Stimulated activated CD8-positive, alpha-beta memory T cell treated with anti-CD3 and anti-CD28 coated beads, Interleukin-2, amount 100 ng/mL, for 48 hours (primary cell): ENCODE measurements at places on chromosomes 4 and X.

DNA sequence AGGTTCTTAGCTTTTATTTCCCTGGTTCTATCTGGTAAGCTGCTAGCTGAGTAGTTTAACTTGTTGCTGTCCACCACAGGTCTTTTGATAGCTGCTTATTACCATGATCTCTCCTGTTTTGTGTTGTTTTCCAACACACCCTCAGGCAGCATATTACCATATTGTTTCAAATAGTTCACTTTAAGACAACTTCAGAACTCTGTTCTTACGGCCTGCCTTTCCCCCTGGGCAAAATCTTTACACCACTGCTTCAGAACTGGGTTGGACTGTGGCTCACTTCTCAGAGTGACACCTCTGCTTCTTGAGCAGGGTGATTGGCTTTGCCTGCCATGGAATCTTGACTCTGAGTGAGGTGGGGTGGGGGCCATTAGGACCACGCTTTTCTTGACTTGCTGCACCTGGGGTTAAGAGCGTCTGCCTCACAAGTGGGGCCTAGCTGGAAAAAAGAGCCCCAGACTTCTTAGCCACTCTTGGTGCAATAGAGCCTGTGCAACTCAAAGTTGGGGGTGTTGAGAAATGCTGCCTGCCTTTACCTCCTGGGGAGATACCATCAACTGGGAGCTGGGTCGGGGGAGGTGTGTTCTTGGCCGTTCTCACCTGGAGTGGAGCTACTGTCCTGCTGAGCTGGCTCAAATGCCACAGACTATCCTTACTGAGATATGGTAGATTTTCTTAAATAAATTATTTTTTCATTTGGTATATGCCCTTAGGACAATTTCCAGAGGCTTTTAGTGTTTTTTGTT is 23.4 kb downstream of the USP9X start:
- no peak for DNase-seq

DNA sequence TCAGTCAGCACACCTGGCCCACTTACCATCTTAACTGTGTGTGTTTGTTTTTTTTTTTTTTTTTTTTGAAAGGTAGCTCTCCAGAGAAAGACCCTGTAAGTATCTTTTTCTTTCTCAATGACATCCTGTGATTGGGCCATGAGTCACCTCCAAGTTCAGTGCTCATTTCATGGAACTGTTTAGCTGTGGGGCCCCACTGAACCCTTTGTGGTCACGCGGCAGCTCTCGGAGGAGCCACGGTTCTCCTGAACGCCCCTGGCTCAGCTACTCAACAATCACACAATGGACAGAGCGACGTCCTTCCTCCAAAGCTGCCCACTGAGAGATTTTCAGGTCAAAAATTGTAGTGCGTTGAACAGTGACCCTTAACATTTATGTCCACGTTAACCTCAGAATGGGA is 14.2 kb upstream of the IL3RA start:
- peak; percentile 69 for DNase-seq

DNA sequence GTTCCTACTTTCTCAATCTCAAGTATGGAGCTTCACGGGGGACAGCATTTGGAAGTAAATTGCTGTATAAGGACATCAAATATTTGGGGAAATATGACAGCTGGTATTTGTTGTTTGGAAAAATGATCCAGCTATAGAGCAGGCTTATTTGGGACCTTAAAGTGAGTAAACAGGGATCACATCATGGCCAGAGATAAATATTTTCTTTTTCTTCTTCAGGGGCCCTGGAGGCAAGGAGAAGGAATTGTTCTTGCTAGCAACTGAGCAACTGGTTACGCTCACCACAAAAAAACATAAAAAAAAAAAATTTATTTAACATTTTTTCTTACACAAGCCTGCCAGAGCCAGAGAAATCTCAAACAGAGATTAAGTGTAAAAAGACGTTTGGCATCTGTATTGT is 277.2 kb upstream of the UGT8 start:
- no peak for DNase-seq

- DNase-seq, result no peak
These were observed 5.1 kb downstream of the AP1S2 start for GRCh38 chrX:15849555-15849954.

DNA sequence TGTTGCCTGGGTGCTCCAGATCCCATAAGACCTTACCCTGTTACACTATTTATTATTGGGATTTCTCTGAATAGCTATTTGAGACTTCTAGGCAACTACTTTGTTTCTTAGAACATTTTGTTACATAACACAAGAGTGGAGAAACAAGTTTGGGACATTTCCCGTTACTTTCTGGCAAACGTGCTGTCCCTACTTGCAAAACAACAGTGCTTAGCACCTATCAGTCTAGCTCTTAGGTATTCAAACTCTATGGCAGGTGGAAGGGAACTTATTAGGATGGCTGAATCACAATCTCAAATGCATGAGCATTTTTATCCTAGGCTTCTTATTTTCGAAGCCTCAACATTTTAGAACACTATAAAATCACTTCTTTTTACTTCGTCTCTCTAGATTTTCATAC is 613.6 kb downstream of the DMD start:
- DNase-seq, result no peak

DNA sequence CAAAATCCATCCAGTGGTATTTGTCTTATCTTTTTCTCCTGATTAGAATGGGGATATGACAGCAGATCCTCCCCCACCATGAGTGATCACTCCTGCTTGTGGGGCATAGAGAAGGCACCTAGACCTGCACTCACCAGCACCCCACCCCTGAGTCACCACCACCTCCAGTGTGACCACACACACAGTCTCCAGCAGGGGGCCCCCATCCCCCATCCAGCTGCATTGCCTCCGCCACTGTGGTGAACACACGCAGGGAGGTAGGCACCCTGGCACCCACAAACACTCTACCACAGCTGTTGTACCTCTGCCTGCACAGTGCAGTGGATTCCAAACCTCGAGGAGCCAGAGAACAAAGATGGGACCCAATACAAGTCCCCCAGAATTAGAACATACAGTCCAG is 9.0 kb upstream of the MAGEA8 start:
- peak; percentile 71 for DNase-seq

DNA sequence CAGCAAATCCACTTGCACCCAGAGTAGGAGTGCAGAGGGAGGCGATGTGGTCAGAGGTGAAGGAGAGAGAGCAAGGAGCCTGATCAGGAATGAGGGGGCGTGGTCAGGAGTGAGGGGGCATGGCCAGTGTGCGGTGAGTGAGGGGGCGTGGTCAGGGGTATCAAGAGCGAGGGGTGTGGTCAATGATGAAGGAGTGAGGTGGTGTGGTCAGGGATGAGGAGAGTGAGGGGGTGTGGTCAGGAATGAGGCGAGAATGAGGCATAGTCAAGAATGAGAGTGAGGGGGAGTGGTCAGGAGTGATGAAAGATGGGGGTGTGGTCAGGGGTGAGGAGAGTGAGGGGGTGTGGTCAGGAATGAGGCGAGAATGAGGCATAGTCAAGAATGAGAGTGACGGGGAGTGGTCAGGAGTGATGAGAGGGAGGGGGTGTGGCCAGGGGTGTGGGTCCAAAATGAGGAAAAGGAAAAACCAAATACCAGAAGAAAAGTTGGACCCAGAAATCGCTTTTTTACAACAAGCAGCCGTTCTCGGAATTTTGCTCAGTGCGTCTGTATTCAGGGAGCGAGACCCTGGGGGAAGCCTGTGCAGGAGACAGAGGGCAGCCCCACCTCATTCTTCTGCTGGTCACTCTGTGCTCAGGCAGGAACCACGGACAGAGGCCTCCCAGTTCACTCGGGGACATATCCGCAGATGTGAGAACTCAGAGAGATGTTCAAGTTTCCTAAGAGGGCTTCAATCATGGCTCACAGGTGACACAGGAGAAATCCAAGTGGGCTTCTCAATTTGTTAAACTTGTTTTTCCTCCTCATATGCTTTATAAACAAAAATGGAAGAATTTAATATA is 47.5 kb downstream of the MAGEA1 start:
- DNase-seq, result no peak

DNA sequence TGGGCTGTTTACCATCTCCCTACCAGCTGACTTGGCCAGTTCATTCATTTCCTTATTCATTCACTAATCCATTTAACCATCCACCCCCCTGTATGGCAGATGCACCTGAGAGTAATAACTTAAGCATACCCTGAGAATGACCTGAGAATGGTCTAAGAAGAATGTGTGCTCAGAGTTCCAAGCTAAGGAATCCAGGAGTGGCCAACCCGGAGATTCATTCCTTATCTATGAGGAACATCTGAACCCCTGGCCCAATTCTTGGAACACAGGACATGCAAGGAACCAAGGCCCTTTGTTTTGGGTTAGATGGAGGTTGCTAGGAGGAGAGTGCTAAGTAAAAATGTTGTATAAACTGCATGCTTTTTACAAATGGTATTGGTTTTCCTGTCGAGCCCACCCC is 13.5 kb upstream of the STARD8 start:
- DNase-seq, result no peak

GRCh38 chrX:111006116-111006515 is 89.9 kb upstream of the PAK3 start:
- DNase-seq, result no peak

DNA sequence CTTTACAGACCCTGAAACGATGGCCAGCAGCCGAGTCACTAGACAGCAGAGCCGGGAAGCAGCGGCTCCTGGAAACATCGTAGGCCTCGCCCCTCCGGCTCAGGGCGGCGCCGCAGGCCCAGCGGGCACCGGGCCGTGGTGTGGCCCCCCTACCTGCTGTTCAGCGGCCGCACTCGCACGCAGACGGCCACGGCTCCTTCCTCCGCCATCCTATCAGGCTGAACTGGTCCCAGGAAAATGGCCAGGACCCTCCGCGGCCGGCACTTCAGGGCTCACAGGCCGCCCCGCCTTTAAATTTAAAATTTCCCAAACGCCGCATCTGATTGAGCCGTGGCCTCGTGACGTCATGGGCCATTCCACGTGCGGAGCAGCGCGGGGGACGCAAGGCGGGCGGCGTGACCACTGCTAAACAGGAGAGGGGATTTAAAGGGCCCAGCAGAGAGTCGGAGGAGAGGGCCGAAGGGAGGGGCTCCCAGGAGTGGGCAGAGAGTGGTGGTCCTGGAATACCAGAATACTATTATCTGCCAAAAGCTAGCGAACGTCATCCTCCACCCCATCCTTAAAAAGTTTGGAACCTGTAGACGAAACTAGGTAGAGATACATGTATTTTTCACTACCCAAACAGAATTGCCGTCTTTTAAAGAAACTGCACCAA is at the start of gene CENPE:
Gene CENPE, minus strand, starts transcription at position 233 of the 655 bp plus-strand sequence. Its CDS starts 24 bp downstream, at position 209.
- peak; percentile 82 for DNase-seq

DNA sequence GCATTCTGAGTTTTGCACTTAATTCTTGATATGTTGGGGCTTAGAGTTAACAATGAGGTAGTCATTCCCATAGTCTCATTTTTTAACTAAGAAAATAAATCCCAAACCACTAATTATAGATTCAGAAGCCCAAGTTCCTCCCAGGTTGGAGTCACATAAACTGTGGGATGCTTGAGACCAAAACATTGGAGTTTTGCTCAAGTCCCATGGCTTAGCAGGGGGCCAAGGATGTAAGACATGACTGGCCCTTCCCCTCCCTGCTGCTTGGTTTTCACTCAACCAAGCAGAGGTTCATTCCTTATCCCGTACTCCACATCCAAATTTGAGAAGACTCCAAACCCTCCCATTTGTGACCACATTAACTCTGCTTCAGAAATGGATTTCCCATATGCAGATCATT is 101.3 kb downstream of the LIMCH1 start:
- DNase-seq, result no peak

- DNase-seq, result peak; percentile 19
These were observed 85.7 kb upstream of the MTM1 start for GRCh38 chrX:150482537-150483206.

DNA sequence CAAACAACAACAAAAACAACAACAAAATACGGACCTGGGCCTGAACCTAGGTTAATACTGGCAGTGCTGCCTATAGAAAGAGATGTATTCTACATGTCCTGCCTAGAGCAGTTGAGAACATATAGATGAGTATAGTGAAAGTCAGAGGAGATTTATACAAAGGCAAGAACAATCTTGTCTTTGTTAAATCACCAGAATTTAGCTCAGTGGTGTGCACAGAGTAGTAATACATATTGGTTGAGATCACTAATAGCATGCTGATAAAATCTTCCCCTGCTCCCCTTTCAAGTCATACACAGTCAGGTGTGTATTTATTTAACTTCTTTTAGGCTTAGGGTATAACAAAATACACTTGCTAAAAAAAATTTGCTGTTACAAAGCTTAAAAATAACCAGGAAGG is 247.8 kb downstream of the ADGRL3 start:
- DNase-seq, result no peak

DNA sequence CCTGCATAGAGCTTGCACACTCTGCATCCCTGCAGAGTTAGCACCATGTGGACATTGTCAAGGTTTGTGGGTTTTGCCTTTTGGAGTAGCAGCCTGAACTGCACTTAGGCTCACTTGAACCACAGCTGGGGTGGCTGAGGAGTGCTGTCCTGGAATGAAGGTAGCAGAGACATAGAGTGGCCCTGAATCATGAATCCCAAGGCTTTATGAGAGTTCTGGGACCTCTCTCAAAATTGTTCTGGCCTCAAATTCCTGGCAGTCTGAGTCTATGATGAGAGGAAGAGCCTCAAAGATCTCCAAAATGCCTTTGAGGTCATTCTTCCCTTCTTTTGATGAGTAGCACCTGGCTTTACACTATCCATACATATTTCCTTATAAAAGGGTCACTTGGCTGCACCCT is 37.1 kb upstream of the ADH1C start:
- no peak for DNase-seq

- no peak for DNase-seq
These were observed 233.6 kb upstream of the RPS6KA3 start for GRCh38 chrX:20500171-20500865.

GRCh38 chrX:13759152-13759718 is 24.7 kb downstream of the OFD1 start:
- no peak for DNase-seq

GRCh38 chr4:110195561-110196205 is 2.7 kb downstream of the ELOVL6 start:
- no peak for DNase-seq

DNA sequence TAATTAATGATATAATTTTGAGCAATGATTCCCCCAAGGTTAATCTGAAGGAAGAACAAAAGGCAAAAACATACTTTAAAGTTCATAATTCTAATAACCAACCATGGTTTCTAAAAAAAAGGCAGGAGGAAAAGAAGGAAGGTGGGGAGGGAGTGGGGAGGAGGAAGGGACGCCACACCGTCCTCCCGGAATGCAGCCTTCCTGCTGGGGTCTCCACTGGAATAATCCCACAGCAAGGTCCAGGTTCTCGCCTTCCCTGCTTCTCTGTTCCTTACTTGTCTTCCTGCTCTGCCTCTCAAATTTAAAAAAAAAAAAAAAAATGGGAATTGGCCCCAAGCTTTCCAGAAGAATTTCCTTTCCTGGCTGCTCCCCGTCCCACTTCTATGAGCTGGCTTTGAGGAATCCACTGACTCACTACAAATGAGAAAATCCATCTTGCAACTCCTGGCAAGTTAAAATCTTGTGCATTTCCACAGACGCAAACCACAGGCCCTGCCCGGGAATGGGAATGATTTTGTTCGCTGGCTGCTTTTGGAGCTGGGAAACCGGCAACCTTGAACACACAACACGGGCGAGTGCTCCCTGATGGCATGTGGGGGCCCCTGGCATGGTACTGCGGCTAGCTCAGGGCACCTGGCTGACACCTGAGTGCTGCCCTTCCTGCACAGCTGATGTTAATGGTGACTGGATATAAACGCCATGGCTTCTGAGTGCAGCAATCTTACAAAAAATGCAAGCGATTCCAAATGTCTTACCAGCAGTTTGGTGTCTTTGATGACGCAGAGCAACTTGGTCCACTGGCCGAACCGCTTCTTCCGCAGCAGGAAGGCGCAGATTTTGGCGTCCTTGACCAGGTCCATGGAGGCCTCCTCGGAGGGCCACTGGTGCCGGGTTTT is 97.0 kb downstream of the AFAP1 start:
- DNase-seq, result no peak
